ENCODE measurements at places on chromosomes 13 and 19.

- DNase-seq: peak; percentile 49
Measured at GRCh38 chr19:19643158-19644053, at the start of gene GMIP. GMIP (minus strand) TSS chr19:19643657; CDS start chr19:19643529, 128 bp downstream.

- no peak for DNase-seq
Measured at GRCh38 chr13:33434676-33435075, 149.1 kb upstream of the STARD13 start.

DNA sequence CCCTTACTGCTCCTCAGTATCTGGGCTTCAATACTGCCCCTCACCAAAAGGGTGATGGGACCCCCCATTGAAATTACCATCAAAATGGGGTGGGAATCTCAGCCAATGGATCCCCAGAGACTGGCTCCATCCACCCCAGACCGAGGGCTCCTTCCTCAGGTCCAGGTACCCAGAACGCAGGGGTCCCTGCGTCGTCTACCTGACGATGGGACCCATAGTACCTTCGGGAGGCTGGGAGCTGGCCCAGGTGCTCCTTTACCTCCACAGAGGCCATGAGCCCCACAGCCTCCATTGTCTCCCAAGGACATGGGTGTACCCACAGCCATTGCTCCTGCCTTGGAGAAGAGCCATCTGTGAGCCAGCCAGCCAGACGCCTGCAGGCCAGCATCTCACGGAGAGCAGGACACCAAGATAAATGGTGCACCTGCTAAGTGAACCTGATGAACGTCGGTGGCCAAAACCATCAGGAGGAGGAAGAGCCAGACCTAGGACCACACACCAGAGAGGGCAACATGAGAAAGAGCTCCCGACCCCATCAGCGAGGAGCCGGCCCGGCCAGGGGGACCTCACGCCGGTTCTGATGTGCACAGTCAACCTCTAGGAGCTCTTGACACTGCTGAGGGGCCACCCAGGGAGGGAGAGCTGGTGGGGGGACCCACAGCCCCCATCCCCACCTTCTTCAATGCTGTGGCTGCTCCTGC, 156.8 kb upstream of the SOX1 start:
- no peak for DNase-seq

- DNase-seq: no peak
Measured at GRCh38 chr13:73177916-73178565, 119.2 kb downstream of the KLF5 start.

DNA sequence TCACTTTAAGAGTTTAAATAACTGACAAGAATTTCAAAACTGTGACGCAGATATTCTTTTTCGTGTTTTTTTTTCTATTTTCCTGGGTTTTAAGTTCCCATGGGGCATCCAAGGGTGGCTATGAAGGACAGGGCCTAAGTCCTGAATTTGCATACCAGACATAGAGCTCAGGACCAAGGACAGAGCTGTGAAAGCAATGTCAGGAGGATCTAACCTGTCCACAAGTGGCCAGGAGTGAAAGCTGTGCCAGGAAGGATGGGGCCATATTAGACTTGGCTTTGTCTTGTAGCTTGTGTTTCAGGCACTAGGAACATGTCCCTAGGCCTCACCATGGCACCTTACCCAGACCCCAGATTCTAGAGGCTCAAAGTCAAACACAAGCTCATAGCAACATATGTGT, 289.4 kb upstream of the MIR17HG start:
- no peak for DNase-seq

DNA sequence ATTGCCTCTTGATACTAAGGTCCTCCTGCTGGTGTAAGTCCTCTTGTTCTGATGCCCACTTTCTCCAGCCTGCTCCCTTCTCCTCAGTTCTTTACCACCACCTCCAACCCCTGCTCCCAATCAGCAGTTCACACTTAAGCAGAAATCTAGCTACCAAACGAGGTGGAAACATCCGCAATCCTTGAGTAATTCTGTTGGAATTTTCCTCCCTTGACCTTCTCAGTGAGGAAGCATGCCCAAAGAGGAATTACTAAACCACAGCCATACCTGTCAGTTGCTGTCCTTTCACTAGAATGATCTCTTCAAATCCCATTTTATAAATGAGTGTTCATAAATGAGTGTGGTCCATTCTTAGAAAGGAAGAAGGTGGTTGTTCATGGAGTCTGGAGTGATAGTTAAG, 289.9 kb downstream of the DACH1 start:
- DNase-seq: no peak

All from CMK (cell line).